ENCODE measurements at places on chromosomes 4 and X. TPM values are rescaled to one million over a fixed set of nuclear protein-coding genes. Genes with fewer than 3 reads are reported as not detected.

The RTL5 gene
- total RNA-seq, result 21.0 TPM

The CEP44 gene
- total RNA-seq, result 25.2 TPM

DNA sequence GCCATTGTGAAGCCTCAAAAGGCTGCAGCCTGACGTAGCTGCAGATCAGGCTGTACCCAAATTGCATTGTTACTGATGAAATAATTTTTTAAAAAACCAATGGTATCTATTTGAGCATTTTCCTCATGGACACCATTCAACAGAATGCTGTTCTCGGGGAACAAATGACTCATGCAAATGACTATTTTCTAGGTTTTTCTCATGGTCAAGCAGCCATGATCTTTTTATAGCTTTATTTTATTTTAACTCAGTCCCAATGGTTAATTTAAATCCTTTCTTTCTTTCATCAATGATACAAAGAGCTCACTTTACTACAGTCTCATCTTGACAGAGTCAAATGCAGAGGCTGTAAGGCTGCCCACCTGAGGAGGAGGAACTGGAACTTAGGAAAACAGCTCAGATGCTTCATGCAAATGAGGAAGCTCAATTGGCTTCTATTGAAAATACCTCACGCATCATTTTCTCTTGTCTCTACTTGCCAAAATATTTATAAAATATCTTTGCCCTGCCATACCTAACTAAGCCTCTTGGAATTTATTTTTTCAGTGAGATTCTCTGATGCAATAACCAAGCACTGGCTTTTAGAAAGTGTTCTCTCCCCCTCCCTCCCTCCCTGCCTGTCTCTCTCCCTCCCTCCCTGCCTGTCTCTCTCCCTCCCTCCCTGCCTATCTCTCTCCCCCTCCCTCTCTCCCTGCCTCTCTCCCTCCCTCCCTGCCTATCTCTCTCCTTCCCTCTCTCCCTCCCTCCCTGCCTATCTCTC lies 81.0 kb downstream of the SORBS2 start:
- DNase-seq, result no peak

- peak; percentile 52 for DNase-seq
These were observed 65.7 kb upstream of the MAP9 start for GRCh38 chr4:155442267-155443105.

DNA sequence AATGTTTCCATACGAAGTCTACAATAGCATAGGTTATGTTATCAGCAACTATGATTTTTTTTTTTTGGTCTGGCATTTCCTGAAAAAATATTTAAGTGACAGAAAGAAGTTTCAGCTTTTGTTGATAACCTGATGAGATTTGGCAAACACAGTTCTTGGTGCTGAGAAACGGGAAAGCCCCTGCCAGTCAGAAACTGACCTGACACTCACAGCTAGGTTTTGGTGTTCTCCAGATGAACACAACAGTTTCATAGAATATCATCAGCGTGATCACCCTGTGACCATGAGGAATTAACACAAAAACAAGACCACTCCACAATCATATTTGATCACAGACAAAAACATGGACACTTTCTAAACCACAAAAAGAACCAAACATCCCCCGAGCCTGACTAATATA lies 152.5 kb upstream of the DCAF8L1 start:
- DNase-seq, result no peak

DNA sequence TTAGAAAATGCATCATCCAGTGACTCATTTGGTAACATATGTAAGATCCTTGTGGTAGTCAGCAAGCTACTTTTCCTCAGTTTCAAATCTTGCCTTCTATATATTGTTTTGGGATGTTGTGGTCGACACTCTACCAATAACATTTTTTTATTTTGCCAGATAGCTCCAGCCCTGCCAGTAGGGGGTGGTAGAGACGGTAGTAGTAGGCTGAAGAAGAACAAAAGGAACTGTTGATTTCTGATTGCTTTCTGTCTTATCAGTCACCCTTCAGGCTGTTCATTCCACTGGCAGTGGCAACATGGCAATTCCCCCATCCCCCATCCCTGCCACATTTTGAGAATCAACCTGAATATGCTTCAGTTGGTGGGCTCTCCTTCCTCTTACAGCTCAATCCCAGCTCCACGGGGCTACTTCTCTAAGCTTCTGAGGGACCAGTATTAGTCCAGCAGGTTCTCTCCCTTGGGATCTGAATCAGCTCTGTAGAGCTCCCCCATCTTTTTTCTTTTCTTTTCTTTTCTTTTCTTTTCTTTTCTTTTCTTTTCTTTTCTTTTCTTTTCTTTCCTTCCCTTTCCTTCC lies 171.5 kb upstream of the VEGFC start:
- DNase-seq, result no peak

DNA sequence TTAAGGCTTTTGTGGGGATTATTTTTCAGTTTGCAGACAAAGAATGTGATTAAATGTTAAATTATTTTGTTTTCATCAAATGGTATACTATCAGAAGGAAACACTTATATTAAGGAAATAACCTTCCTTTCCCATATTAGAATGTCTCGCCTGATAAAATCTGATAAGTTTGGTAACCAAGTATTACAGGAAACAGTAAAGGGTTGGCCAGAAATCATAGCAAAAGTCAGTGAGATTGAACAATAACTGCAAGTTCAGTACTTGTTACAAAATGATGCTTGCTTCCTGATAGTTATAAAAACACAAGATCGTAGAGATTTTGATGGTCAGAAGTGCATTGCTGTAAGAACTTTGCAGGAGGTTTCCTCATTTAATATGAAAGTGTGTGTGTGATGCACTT lies 40.5 kb downstream of the FABP2 start:
- no peak for DNase-seq

DNA sequence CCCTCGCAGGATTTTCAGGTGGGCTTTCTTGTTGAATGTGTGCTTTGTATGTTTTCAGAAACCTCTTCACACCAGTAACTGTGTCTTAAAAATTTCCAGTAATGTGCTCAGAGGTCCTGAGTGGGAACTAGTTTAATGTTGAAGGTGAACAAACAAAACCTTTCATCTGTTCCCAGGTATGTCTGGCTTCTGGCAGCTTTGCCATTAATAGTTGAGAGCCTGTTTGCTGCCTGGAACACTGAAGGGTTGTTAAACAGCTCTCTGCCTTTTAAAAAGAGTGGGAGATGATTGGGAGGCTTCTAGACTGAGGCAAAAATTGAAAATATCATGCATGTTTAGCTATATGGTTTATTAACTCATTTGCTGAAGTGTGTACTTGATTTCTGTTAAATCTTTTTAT lies 161.2 kb upstream of the AGTR2 start:
- no peak for DNase-seq

The PRDM8 gene
- 30.1 TPM for total RNA-seq

DNA sequence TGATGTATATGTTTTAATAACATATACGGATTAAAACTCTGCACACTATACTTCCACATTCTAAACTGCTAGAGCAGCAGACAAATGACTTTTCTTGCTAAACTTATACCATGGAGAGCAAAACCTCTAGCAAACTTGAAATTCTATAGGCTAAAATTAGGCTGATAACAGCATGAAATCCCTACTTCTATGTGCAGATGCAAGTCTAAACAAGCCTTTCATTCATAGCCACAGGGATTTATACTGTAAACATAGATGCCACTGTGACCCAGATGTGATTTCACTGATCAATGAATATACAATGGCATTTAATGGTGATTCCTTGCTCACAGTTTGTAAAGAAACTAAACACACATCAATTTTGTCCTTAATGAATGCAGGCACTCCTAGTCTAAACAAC lies 151.0 kb downstream of the ANTXR2 start:
- DNase-seq, result no peak

GRCh38 chrX:65755786-65756185 lies 88.3 kb downstream of the MSN start:
- DNase-seq, result no peak

GRCh38 chr4:2662598-2662997 lies 93.5 kb downstream of the TNIP2 start:
- no peak for DNase-seq

DNA sequence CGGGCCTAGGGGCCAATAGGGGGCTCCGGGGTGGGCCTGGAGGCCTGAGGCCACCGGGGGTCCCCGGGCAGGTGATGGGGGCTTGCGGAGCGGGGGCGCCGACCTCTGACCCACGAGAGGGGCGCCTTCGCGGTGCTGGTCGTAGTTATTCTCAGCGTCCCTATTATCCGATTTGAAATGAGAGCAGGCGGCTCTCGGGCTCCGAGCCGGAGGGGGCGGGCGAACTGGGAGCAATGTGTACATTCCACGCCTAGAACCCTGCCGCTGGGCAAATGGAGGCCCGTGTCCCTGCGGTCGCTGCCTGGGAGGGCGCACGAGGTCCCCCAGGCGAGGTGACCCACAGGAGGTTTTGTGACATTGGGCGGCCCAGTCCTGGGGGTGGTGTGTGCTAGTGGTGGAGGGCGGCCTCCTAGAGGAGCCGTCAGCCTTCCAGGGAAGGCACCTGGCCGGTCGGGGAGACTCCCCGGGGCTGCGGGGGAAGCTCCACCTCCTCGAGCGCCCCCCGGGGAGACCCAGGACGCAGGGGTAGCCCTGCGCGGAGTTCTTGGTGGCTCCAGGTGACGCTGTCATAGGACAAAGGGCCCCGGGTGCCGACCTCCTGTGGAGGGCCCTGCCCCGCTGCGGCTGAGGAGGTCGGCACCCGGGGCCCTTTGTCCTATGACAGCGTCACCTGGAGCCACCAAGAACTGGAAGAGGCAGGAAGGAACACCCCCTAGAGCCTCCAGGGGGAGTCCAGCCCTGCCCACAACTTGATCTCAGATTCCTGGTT lies 102.6 kb upstream of the PRKX start:
- DNase-seq, result peak; percentile 51

DNA sequence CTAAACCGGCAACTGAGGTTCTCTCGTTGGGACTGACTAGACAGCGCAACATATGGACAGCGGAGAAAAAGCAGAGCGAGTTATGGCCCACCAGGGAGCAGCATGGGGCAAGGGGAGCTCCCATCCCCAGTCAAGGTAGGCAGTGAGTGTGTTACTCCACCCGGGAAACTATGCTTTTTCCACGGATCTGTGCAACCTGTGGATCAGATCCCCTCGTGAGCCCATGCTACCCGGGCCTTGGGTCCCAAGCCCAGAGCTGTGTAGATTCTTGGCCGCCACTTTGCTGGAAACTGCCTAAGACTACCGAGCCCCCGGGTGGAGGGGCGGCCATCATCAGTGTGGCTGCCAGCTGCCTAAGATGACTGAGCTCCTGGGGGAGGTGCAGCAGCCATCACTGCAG lies 140.9 kb downstream of the PAPSS1 start:
- DNase-seq, result no peak

The MAOB gene
- not detected for total RNA-seq

- DNase-seq, result no peak
These were observed 37.0 kb downstream of the HTRA3 start for GRCh38 chr4:8306511-8307021.
